ENCODE measurements at places on chromosomes 1 and 21. TPM values are rescaled to one million over a fixed set of nuclear protein-coding genes. Genes with fewer than 3 reads are reported as not detected.

GRCh38 chr1:160091666-160092223, 6.7 kb downstream of the IGSF8 start:
- no peak overlapping the region for H3K27ac ChIP-seq
- no peak overlapping the region for H3K4me3 ChIP-seq
- peaks cover 12% of the 10 kb centered on the region for H3K4me1 ChIP-seq
- H3K36me3 ChIP-seq, result peaks cover 2% of the 10 kb centered on the region

DNA sequence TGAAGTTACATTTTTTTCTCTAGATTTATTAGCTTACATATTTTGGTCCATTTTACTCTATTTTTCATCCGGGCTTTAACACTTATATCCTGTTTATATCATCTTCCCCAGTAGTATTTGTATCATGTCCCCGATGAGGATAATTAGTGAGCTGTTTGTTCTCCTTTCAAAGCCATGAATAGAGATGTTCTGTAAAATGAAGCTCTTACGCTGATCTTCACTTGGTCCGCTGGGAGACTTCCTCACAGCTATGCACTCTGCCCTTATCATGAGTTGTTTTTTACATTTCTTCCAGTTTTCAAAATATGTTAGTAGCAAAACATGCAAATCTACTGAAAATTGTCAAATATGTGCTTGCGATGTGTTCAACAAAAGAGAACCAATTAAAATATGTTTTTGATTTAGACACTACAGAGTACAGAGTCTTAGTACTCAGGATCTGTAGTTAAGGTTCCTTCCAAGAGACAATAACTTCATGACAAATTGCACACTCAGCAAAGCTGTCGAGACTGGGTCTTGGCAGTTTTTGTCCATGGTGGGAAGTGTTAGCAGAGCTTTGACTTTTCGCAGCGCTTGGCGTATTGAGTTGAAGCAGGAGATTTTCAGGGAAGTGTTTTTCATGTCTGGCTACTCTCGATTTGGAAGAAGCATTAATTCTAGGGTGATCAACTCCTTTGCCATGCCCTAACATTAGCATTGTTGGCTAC, 292.0 kb upstream of the ADAMTS5 start:
- H3K27ac ChIP-seq, result no peak overlapping the region
- H3K4me1 ChIP-seq, result no peaks in the 10 kb centered on the region
- no peaks in the 10 kb centered on the region for H3K36me3 ChIP-seq
- H3K27me3 ChIP-seq, result no peaks in the 10 kb centered on the region

CD2 gene
- total RNA-seq, result 298 TPM

- peaks cover 7% of the 10 kb centered on the region for H3K4me1 ChIP-seq
- peaks cover 68% of the 10 kb centered on the region for H3K27me3 ChIP-seq
- DNase-seq, result no peak
These were observed 48.7 kb upstream of the KCNJ15 start for GRCh38 chr21:38208118-38208517.

DNA sequence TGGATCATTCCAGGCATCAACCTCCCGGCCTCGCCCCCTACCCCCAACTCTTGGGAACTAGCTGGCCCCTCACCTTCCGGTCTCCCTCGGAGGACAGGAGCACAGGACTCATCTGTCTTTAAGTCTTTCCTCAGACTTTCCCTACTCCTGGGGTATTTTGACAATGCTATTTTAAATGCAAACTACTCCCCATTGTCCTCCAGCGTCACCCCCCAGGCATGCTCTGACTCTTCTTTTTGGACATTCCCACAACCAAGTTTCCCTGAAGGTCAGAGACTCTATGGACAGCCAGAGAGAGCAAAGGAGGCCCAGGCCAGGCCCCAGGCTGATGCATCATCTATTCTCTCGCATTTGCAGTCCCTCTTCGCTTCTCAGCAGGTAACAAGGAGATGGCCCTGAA, 424.3 kb downstream of the PCP4 start:
- no peaks in the 10 kb centered on the region for H3K27me3 ChIP-seq
- H3K36me3 ChIP-seq, result no peaks in the 10 kb centered on the region
- H3K27ac ChIP-seq, result no peak overlapping the region
- H3K4me1 ChIP-seq, result no peaks in the 10 kb centered on the region

Measured in activated T-cell treated with anti-CD3 and anti-CD28 coated beads, Interleukin-2, amount 50 U/mL, for 72 hours (primary cell).